ENCODE measurements at places on chromosomes 3 and 15. TPM values are rescaled to one million over a fixed set of nuclear protein-coding genes. Genes with fewer than 3 reads are reported as not detected.

DNA sequence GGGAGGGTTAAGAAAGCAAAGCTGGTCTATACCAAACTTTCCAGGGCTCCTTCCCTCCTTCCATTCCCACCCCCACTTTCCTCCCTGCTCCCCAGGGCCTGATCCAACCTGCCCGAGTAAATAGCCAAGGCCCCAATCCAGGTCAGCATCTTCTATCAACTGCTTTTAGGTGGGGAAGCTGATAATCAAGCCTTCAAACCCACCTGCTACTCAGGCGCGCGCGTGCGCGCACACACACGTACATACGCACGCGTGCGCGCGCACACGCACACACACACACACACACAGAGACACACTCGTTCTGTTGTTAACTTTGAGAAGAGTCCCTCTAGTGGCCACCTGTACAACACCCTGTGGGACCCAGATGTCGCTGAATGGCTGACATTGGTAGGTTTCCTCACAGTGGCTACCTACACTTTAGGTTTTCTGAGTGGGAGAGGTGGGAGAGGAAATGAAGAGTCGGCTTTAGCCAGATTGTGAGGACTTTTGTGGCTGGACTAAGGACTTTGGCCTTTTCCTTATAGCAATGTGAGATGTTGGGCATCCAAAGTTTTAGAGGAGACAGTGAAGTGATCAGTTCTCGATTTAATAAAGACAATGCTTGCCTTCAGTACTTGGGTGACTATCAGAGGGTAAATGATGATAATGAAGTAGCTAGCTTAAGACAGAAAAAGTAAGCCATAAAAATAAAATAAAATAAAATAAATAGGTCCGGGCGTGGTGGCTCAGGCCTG, 179.9 kb upstream of the C2CD4B start:
- DNase-seq = peak; percentile 70

DNA sequence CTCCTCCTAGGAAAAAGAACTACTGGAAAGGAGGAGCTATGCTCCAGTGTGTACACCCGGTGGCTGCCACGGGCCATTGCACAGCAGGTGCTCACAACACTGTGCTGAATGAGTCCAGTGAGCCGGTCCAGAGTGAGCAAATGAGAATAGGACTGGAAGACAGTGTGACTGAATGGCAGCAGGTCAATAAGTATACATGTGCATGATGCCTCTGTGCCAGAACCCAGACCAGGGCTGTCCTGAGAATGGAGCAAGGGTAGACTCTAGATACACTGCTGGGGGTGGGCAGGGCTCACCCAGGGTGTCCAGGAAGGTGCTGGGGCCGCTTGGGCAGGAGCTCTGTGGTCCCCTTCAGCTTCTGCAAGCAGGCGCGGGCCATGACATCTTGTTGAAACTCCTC, 8.3 kb downstream of the POLG start:
- no peak for DNase-seq

DNA sequence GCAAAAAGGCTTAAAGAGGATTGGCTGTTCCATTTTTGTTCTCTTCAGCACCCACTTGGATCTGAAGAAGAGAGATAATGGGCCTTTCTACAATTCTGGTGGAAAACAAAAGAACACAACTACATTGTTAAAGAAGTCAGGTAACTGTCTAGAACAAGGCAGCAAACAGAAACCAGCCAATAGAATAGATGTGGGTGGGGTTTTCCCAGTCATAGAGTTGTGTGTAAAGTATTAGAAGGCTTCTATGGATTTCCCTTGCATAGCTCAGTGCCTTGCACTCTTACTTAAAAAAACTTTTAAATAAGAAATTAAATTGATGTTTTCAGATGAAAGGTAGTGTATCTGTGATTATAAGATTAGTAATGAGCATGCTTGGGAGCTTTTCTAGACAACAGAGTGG, 462.7 kb upstream of the ATP11B start:
- no peak for DNase-seq

GRCh38 chr3:180912304-180913296, at the start of gene FXR1:
Gene FXR1 (plus strand): TSS chr3:180912670. CDS start chr3:180912686, 16 bp downstream.
- DNase-seq = peak; percentile 89

DNA sequence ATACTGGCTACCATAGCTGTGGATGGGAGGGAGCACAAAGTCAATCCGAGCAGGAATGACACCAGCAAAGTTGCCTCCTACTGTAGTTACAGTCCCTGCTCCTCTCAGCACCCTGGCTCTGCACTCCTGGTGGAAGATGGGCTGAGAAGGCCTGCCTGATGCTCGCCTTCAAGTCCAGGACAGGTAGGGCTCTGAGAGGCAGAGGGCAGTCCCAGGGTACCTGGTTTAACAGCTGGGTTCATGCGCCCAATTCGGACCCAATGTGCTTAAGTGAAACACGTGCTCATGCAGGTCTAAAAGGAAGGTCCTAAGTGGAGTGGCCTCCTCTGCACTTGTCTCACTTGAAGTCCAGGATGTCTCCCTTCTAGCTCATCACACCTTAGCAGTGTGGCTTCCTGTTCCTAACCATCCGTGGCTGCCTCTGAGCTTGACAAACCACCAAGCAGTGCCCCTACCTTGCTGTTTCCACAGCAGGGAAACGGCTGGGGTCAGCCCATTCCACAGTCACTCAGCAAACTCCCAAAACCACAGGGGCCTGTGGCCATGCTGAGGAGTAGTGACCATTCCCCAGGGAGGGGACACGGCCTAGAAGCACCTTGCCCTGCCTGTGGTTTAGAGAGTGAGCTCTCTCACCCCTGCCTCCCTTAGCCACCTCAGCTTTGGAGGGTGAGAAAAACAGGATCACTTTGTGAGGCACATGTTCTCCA, 3.9 kb upstream of the MUSTN1 start:
- peak; percentile 33 for DNase-seq

- DNase-seq = no peak
Observed at GRCh38 chr3:197135212-197135611, 105.6 kb upstream of the MELTF start.

LDHAL6B gene
- total RNA-seq = not detected

GOLGA6L7 gene
- not detected for total RNA-seq

PDIA3 gene
- 232 TPM for total RNA-seq

ITIH4 gene
- 50.5 TPM for total RNA-seq

UROC1 gene
- not detected for total RNA-seq

THRB gene
- total RNA-seq = not detected

UCN2 gene
- not detected for total RNA-seq

P3H2 gene
- not detected for total RNA-seq

TGM5 gene
- not detected for total RNA-seq
